Fibroblast of upper back skin (primary cell): ENCODE measurements at places on chromosomes 1 and 21.

DNA sequence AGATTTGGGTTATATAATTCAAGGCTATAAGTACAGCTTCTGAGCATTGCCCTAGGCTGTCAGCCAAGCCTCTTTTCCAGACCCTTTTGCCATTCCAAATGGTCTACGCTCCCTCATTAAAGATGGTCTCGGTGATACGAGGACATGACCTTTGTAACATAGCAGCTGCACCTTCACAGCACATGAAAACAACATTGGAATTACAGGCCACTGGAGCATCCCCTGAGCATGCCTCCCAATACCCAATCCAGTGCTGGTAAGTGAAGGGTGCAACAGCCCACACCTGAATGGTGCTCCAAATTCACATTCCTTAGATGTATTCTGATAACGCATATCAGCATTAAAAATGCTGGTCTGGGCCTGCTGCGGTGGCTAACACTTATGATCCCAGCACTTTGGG lies 20.1 kb upstream of the PTPRF start:
- DNase-seq: no peak

DNA sequence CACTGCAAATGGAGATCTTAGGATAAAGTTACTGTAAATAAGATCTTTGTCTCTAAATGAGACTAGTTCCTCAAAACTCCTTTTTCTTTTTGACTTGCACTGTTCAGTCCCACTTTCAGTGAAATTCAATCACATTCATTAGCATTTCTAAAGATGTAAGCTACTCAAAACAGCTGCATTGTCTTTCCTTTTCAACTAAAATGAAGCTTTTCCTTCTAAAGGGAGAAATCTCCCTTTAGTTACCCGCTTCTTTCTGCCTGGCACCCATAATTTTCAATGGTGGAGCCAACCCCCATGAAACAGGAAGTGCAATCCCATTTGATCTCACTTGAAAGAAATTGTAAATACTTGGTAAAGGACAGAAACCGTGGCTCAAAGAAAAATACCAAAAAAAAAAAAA lies 387.4 kb upstream of the PKN2 start:
- DNase-seq: no peak

GRCh38 chr21:37873655-37874054 lies 42.6 kb downstream of the KCNJ6 start:
- peak; percentile 26 for DNase-seq

DNA sequence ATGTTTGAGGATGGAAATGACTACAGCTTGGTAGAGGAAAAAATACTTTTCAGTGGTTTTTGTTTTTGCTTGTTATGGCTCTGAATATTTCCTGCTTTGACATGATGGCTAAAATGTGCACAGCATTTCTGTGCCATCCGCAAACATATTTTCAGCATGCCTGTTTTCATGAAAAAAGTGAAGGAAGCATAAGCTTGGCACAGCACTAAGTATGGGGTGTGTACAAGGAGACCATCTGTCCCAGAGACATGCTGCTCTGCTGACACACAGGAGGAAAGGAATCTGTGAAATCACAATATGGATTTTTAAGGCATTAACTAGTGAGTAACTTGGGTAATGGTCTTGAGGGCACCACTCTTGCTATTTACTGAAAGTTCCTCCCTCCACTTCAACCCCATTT lies 595.5 kb downstream of the RWDD3 start:
- DNase-seq: no peak

- DNase-seq: no peak
These were observed 216.5 kb downstream of the PRDM2 start for GRCh38 chr1:13916530-13916929.

- no peak for DNase-seq
These were observed 42.7 kb downstream of the MORN1 start for GRCh38 chr1:2348346-2349325.

- DNase-seq: no peak
These were observed 65.7 kb downstream of the POFUT2 start for GRCh38 chr21:45222001-45222400.

DNA sequence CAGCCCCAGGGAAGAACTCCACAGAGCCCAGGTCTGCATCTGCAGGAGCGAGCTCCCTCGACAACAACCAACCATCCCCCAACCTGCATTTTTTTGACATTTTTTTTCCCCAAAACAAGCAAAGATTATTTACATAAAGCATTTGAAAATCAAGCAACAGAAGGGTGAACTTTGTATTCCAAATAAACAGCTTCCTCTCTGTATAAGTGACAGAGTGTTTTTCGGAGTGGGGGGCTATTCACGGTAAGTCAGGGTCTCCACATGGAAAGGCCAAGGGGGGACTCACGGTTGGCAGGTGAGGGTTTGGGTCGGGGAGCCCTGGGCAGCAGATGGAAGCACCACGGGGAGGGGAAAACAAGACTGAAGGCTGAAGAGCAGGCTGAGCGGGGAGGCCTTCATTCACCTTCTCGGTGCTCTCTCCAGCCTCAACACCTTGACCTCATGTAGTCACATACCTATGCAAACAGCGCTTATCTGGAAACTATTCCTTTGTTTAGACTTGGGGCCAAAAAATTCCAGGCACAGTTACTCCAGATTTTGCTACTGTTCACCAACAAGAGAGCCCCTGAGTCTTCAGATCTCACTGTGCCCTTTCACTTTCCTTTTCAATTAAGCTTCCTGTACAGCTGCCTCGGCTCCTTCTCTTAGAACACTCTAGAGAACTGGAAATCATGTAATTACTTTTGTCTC lies 27.6 kb downstream of the C2CD2 start:
- DNase-seq: peak; percentile 42

DNA sequence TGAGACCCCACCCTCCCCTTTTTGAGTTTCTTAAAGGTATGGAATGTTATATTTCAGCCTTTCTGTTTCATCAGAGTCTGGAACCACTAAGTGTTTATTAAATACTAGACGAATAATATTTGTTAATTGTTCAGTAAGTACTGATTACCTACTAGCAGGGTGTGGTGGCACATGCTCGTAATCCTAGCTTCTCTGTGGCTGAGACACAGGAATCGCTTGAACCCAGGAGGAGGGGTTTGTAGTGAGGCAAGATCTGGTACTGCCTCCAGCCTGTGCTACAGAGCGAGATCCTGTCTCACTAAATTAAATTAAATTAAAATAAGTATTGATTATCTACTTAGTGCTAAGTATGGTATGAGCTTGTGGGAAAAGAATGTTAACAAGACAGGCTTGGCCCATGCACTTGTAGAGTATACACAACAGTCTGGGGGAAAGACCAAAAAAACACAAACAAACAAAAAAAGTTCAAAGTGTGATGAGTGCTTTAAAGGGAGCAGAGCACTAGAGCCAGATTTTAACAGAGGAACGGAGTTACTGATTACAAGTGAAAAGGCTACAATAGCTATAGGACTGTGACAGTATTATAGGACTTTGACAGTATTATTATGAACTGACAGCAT lies 2.4 kb downstream of the CEPT1 start:
- DNase-seq: no peak

- DNase-seq: no peak
These were observed 79.6 kb downstream of the SASS6 start for GRCh38 chr1:100053119-100053518.
